ENCODE measurements at places on chromosomes 7 and 10.

DNA sequence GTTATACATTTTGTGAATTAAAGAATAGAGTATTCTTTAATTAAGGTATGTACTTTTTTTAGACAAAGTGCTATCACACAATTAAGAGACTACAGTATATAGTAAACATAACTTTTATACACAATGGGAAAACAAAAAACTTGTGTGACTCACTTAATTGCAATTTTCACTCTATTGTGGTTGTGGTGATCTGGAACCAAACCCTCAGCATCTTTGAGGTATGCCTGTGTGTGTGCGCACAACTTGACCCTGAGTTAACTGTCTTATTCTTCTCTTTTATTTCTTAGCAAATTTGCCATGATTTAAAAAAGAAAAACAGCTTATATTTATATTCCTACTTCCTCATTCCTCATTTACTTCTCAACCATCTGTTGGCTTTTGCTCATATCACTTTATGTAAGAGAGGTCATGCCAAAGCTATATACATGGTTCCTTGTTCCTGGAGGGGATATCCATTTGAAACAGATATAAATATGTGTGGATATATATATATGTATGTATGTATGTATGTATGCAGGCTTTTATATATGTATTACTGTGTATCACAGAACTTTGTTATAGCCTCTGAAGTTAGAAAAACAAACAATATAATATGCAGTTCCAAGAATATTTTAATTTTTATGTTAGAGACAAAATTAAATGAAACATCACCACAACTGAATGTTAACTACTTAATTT is 259.5 kb upstream of the HGF start:
- no peak for DNase-seq

DNA sequence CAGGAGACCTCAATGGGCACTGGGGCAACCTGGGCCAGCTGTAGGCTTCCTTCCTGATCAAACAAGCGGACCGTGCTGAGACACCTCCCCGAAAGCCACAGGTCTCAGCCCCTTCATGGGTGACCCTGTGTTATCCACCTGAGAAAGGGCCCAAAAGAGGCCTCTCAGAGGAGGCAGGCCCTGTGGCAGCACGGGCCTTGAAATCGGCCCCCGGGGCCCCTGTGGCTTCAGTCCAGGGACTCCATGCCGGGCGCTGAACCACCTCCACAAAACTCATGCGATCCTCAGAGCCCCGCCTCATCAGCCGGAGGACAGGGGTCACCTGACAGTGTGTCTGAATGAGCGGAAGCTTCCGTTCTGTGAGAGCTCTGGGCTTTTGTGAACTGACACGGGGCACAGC is 307.1 kb downstream of the PAXIP1 start:
- no peak for DNase-seq

DNA sequence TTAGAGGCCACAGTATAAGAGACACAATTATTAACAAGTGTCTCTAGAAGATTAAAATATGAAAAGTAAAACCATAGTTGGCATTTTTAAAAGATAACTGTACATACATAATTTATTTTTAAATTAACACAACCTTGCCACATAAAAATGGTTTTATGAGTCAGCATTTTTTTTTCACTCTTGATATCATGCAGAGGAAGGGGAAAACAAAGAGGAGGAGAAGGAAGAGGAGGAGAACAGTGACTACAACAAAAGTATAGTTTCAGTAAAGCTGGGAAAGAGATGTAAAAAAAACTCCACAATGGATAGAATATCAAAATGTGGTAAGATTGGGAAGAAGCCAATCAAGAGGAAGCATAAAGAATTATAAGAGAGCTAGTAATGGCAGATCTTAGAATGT is 34.0 kb downstream of the CH25H start:
- no peak for DNase-seq

GRCh38 chr7:119571666-119572065 is 701.3 kb upstream of the KCND2 start:
- DNase-seq: no peak

Data from non-pigmented ciliary epithelial cell (primary cell).